ENCODE measurements at places on chromosomes 3 and 15.

DNA sequence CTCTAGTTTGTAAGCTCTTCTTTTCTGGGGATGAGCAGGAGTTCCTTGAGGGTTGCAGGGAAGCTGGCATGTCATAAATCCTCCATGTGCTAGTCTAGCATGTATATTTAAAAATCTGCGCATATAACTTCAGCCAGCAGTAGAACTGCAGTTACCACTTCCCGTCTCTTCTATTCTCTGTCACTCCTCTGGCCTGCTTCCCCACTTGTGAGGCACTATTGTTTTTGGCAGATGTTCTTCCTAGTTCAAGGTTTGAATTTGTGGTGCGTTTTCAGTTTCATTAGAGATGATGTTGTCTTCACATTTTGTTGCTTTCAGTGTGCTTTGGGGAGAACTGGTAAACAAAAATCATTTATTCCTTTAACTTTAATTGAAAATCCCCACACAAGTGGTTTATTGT, 169.1 kb upstream of the ZPLD1 start:
- DNase-seq = peak; percentile 32

- peak; percentile 80 for DNase-seq
These were observed 496.1 kb downstream of the FOXP1 start for GRCh38 chr3:71087143-71088018.

DNA sequence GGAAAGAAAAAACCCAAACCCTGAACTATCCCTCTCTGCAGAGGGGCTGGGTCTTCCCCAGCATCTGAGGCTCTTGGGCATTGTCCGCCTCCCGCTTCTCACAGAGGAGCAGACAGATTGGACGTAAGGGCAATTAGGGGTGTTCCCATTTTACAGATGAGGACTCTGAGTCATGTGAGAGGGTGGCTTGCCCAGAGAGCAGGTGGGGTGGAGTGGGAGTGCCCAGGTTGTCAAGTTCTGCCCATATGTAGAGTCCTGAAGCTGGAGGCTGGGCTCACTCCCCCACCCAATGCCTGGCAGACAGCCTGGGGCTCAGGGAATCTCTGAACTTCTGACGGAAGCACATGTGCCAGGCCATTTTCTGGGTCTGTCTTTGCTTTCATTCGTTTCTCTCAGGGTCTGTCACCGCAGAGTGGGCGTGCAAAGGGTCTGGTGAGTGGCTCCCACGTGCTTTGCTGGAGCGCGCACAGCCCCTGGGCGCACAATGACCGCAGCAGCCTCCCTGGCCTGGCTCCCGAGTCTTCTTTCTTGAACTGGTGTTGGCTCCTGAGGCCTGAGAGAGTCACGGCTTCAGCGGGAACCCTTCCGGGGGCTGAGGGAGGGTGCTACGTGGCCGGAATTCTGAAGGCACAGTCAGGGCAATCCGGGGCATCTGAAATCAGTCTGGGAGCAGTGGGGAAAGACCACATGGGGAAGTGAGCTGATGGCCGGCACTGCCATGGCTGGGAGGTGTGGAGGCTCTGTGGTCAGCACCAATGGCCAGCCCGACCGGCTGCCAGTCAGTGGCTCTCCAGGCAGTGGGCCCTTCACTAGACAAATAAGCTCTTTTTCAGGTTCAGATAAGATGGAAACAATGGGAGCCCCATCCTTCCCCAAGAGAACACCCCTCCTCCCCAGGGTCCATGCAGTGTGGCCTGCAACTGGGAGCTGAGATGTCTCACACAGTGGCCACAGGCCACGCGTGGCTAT, 1.1 kb upstream of the TRPM1 start:
- no peak for DNase-seq

DNA sequence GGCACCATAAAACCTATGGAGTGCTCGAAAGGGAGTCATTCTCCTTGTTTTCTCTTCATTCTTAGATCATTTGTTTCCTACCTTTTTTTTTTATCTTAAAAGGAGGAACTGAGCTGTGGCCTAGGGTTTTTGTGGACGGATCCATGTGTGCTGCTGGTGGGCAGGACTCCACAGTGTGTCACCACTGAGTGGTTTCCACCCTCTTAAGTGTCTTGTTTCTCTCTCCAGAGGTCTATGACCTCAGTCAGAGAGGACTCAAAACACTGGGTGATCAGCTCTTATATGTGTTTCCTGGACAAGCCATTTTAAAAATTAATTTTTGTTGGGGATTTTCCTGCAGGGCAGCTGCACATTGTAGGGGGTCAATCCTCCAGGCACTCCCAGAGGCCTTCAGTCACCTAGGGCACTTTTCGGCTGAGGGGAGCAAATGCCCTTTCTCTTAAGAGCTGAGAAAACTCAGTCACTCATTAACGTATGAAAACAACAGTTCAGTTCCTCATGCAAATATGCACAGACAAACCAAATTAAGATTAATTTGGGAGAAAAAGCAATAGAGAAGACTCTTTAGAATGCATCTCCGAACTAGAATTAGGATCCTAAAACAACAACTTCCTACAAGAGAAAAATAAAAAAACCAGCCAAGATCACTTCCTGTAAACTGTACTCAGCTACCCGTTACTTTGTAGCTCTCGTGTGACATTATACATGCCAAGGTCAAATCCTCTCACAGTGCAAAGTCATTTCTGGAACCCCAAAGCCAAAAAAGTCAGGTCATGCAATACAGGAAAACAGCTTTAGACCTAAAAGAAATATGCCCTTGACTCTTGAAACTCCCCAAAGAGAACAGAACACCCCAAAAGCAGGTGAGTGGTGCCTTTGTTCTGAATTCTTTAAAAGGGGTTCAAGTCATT, 27.6 kb upstream of the FAM3D start:
- DNase-seq = no peak

DNA sequence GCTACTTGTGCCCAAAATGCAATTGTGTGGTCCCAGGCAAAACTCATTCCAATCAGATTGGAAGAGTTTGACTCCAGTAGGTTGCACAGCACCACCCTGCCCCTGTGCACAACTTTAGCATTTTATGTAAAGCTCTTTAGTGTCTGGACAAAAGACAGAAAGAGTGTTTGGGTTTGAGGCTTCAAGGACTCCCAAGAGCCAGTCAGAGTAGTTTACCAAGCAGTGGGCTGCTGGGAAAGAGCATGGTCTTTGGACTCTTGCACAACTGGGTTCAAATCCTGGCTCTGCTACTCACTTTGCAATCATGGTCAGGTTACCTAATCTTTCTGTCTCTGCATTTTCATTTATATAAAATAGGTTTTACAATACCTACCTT, 75.8 kb upstream of the UMPS start:
- DNase-seq = no peak

- DNase-seq = no peak
These were observed 79.8 kb upstream of the MDFIC2 start for GRCh38 chr3:70392227-70392626.

DNA sequence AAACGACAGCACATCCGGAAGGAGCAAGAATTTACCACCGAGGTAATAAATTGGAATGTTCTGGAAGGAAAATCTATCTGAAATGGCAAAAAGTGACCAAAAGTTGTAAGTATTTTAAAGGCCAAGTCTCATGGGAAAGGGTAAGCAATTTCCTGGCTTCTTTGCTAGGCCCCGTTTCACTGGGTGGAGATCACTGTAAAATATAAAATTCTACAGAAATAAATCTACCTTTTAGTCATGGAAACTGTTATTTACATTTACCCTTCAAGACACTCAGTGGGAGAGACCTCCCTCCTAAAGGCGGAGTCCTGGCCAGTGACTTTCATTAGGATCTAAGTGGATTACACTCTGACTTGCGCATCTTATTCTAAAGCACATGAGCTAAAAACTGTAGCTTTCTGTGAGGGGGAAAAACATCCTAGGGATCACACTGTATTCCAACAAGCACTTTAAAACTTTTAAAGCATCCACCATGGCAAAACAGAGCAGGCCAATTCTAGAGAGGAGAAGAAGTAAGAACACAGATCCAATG, 28.8 kb downstream of the LYZL4 start:
- DNase-seq = no peak

DNA sequence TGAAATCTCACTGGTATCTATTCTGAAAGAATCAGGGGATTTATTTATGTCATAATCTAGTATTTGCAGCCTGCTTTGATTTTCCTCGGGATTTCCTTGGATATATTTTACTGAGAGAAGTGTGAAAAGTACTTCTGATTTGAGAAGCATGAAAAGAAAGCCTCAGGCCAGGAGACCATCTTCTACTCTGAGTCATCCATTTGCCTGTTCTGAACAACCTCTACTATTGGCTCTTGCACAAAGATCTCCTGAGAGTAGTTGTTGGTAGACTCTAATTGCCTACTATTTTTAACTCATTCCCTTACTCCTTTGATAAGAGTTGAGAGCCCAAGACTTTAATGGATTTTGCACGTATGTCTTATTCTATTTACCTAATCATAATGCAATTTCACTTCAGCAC, 318.9 kb downstream of the BCHE start:
- no peak for DNase-seq

GRCh38 chr3:87856126-87856525, 202.7 kb downstream of the CGGBP1 start:
- DNase-seq = peak; percentile 61

- no peak for DNase-seq
These were observed 166.5 kb downstream of the EBLN2 start for GRCh38 chr3:73228000-73228399.

DNA sequence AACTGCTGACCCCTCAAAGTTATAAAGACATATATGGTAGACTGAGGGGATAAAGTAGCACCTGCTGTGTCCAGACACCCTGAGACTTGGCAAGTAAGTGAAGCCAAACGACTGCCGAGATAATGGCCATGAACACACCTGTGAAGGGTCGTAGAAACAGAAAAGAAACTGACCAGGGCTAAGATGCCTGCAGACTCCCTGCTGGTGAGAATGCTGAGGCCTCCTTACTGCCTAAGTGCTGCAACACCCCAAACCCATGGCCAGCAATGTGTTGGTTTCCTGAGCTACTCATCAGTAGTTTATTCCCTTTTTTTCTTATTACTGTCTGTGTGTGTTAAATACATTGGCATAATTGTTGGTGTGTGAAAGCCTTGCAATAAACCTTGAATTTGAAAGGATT, 233.8 kb downstream of the ZNF385D start:
- DNase-seq = no peak

DNA sequence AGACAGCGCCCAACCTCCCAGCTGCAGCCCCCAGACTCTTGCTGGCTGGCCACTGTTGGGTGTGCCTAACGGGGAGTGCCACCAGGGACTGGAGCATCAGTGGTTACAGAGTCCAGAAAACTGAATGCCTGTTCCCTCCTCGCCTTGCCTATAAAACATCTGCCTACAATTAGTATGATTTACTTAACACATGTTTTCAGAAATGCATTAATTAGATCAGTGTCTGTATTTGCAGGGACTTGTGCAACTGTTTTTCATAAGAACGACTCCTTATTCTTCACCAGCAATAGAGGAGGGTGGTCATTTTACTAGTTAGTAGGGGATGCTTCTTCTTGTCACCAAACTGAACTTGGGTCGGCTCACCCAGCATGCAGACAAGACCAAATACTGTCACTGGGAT, 248.7 kb downstream of the GABRG3 start:
- no peak for DNase-seq

DNA sequence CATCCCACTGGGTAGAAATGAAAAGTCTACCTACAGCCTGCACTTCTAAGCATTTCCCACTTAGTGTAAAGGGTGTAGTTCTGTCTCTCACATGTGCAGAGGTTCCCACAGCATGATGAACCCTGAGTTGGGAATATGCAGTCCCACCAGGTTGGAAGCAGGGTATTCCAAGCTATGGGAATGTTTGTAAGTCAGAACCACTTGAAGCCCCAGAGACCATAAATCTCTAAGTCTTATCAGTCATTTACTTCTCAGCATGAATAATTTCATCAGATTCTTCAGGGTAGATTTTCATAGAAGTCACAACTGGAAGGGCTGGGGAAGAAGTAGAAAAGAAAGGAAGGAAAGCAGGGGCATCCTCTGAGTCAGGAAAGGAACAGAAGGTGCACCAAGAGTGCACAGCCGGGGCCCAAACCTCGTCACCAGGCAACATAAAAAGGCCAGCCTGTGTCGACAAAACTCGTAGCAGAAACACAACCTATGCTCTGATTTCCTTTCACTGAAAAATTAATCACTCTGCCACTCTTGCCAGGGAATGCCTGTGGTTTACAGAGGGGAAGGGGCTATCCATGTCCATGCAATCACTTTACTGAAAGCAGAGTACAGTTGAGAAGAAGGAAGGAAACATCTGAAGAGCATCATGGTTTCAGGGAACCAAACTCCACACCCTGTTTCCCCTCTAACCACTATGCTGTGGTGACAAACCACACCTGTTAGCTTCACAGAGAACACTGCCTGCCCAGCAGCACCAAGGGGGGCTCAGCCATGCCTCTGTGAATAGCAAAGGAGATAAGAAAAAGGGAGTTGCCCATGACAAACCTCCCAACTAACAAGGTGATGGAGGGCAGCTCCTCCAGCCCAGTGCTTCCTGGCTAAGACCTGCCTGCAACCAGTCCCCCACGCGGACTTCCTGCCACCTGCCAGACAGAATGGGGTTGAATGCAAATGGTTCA, 40.5 kb downstream of the SH3BP5 start:
- no peak for DNase-seq

GRCh38 chr3:43005981-43006380, 26.9 kb downstream of the GASK1A start:
- DNase-seq = no peak

GRCh38 chr3:26438325-26438940, 184.1 kb upstream of the LRRC3B start:
- no peak for DNase-seq

DNA sequence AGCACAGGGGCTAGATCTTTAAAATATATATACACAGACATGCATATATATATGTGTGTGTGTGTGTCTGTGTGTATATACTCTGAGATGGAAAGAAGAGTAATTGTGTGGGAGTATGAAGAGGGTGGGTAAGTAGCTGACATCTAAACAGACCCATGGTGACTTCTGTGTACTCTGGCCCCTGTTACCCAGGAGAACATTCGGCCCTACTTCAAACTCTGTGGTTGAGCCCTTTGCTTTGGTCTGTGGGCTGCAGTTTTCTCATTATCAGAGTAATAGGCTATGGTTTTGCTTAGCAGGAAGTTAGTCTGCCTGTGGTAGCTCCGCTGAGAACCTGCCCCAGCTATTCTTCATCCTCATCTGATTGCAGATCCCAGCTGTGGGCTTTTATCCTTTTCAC, 141.4 kb downstream of the RBPMS2 start:
- no peak for DNase-seq

- no peak for DNase-seq
These were observed 81.3 kb downstream of the PCSK6 start for GRCh38 chr15:101407966-101408775.

GRCh38 chr3:32104492-32104891, 1.9 kb upstream of the GPD1L start:
- DNase-seq = no peak

DNA sequence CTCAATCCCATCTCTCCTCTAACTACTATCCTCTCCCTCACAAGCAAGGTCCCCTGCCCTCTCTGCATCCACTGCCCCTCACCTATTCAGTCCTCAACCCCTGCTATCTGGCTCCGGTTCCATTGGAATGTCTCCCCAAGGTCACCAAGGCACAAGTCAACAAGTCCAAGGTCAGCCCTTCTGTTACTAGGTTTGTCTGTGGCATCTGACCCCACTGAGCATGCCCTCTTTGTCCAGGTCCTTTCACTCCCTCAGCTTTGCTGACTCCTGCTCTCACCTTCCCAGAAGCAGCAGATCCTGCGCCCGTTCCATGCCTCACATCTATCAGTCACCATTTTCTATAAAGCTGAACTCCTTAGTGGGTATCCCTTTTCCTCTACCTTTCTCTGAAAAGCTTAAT, 8.3 kb upstream of the SEMA7A start:
- DNase-seq = no peak

GRCh38 chr3:102329561-102329960, 105.3 kb upstream of the ZPLD1 start:
- DNase-seq = no peak

- DNase-seq = no peak
These were observed 60.0 kb downstream of the AKAP13 start for GRCh38 chr15:85440451-85440850.

Data from LHCN-M2 (cell line).